Left lobe of liver (tissue), 2 donors: ENCODE measurements at places on chromosomes 16 and 17. TPM values are rescaled to one million over a fixed set of nuclear protein-coding genes. Genes with fewer than 3 reads are reported as not detected.

Gene SGSH
- total RNA-seq = 25.6 TPM

Gene SERPINF2
- total RNA-seq = 1,138 TPM

Gene SGCA
- total RNA-seq = 1.0 TPM

Gene CNGB1
- not detected for total RNA-seq
